CD4-positive, CD25-positive, alpha-beta regulatory T cell (primary cell): ENCODE measurements at places on chromosomes 4 and X.

GRCh38 chrX:45885931-45886330 is 659.3 kb downstream of the ZNF674 start:
- DNase-seq, result no peak

DNA sequence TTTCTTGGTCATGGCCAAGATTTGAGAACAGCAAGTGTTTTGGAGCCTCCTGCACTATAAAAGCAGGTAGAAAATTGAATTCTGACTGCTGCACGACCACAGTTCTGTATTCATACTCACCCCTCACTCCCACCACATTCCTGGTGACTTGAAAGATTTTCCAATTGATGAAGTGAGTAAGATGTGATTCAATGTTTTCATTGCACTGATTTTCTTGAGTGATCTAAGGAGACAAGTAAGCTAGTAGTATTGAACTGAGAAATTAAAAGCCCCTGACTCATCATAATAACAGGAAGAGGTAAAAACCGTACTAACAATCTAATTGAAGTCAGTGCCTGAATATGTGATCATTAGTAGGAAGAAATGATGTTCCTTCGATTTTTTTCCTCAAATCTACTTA is 6.1 kb upstream of the SEC24D start:
- DNase-seq, result no peak

DNA sequence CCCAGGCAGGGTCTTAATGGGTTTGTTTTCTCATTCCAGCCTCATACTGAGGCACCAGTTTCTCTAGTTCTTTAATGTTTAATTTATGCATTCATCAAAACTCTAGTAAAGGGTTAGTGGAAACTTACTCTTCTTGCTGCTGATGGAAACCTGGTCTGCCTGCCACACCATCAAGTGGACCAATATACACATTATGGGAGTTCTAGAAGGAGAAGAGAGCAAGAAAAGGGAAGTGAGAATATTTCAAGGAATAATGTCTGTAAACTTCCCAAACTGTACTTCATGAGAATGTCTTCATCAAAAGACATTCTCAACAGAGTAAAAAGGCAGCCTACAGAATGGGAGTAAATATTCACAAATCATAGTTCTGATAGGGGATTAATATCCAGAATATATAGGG is 20.9 kb upstream of the DHX15 start:
- no peak for DNase-seq

DNA sequence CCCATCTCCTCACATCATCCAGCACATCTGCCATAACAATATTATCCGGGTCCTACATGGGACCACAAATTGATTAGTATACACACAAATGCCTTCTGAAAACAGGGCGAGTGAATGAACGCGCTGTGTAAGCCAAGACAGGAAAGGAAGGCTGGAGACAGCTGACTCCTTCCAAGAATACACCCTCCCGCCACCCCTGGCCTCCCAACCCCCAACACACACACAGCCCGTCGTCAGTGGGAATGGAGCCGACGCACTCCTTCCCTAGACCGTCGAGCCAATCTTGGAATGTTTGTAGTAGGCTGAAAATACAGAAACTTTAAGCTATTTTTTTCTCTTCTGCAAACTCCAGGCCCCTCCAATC is 319 bp upstream of the MAGEH1 start:
- no peak for DNase-seq

- no peak for DNase-seq
Measured at GRCh38 chrX:103773445-103773844, 3.2 kb upstream of the PLP1 start.

DNA sequence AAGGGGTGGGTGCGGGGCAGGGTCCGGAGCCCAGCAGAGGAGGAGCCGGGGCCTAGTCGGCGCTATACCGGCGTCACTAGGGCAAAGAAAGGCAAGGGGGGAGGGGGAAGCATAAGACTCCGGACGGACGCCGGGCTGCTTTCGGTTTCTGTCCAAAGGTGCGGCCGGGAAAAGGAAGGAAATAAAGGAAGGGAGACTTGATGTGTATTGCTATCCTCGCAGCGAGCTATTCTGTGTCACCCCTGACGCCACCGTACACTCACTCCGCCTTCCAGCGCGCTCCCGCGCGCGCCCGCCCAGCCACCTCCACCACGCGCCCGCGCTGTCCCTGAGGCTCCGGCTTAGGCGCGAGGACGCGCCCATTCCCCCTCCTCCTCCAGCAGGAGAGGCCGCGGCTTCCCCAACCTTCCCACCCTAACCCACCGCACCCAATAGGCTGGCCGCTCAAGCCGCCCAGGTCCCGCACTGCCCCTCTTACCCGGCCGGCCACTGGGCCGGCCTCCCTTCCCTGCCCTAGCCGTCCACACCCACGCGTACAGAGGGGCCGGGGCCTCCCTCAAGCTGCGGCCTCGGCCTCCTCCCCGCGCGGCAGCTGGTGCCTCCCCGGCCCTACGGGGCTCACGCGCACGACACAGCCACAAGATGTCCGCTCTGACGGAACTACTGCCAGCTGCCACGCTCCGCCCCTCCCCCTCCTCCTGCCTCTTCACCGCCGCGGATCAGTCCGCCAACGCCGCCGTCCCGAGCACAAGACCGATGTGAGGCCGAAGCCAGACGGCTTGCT is at the start of gene UBE2D3:
UBE2D3 (minus strand) TSS at position 662 of the 784 bp plus-strand sequence. CDS start 1,043 bp downstream, outside the sequence.
- peak; percentile 96 for DNase-seq

- no peak for DNase-seq
Measured at GRCh38 chr4:141637565-141637964, 1.2 kb downstream of the IL15 start.

- no peak for DNase-seq
Measured at GRCh38 chrX:47745416-47745815, 86.4 kb upstream of the UXT start.

- no peak for DNase-seq
Measured at GRCh38 chr4:6546091-6546490, 28.9 kb upstream of the MAN2B2 start.

DNA sequence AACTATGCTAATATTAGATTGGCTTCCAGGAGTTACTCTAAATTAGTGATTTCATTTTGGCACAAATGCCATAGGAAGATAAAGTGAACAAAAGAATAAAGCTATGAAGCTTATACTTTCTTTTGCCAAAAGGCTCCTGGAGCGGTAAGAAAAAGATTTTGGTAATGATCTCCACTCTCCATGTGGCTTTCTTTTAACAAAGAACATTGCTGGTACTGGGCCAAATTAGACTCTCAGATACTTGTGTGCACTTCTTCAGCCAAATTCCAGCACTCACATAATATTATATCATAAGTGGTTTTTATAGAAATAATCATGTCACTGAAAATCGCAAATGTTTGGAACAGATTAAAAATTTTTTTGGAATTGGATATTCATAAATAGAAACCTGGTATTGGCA is 142.4 kb upstream of the FGF13 start:
- DNase-seq, result no peak

DNA sequence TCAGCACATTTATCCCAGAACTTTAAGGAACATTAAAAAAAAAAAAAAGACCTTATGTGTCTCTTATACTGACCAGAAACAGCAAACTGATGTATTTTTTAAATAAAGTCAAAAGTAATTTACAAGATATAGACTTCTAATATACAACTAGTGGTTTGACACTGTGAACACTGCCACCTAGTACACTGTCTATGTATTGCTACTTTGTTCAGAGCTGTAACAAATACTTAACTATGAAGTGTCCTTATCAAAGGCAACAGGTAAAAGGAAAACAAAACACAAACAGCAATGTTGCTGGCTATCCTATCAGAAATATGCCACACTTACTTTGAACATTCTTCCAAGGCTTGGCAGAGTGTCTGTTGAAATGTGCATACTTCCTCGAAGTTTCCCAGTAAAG is 60.4 kb downstream of the CD40LG start:
- DNase-seq, result no peak

GRCh38 chr4:182240161-182241130 is 2.8 kb upstream of the TENM3 start:
- DNase-seq, result no peak

- DNase-seq, result no peak
Measured at GRCh38 chrX:120761810-120762209, 113.9 kb downstream of the CT47B1 start.

DNA sequence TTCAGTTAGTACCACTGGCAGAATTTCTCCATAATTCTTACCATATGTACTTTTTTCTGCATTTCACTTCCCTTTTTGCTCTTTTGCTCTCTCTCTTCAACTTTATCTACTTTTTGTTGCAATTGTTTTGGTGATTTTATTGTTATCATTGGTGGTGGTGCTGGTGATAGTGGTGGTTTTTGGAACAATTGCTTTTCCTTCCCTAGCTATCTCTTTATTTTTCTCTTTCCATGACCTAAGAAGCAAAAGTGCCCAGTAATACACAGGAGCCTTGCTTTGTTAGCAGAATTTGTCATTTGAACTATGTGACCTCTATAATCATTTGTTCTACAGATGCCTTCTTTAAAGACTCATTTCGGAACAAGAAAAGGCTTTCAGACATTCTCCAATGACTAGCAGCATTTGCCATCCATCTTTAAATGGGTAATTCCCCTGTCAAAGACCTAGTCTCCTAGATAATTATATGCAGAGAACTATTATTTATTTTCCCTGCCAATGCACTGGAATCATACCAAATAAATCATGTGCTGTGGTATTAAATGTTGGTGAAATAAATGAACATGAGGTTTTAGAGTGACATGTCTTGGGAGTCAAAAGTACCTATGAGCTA is 154.5 kb downstream of the GASK1B start:
- no peak for DNase-seq

DNA sequence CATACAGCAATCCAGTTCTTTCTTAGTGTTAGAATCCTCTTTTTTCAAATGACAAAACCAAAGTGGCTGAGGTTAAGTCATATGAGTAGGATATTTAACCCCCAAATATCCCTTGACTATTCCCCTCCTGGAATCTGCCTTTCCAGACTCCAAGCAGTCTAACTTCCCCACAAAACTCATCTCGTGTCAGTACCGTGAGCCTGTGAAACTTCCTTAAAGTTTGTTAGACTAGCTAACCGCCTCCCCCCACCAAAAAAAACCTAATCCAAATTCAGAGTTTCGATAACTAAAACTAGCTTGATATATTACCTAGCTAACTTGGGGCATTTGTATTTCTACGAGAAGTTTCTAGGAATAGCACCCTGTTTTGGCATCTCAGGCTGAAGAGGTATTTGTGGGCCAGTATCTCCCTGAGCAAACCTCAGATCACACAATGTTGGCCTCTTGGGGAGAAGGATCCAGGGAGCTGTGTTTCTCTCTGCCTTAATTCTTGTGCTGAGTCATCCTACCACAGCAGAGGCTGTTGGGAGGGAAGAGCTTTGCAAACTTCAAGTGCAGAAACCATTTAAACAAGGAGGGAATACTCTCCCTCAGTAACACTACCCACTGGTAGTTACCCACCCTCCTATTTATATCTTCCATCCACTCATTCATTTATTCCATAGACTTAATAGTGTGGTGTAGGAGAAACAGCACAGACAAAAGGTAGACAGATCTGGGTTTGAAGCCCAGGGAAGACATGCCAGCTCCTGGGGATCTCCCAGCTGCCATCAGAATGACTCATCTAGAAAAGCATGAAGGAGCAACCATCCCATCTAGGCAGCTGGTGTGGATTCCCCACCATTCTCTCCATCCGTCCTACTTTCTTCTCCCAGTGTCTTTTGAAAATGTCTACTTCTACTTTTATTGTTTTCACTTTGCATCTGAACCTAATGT is 39.3 kb upstream of the TXK start:
- no peak for DNase-seq

DNA sequence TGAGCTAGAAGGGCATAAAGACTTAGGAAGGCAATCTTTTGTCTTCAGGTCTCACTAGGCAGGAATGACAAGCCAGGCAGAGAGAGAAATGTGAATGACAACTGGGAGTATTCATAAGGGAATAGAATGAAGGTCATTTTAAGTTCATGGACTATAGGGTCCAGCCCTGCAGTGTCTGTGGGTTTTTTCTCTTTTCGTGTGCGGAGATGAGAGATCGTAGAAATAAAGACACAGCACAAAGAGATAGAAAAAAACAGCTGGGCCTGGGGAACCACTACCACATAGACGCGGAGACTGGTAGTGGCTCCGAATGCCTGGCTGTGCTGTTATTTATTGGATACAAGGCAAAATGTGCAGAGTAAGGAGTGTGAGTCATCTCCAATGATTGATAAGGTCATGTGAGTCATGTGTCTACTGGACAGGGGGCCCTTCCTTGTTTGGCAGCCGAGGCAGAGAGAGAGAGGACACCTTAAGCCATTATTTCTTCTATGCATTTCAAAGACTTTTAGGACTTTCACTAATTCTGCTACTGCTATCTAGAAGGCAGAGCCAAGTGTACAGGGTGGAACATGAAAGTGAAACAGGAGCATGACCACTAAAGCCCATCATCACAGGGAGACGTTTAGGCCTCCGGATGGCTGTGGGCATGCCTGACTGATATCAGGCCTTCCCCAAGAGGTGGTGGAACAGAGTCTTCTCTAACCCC is 921.8 kb upstream of the PCDH10 start:
- no peak for DNase-seq

GRCh38 chr4:64250061-64250460 is 159.2 kb downstream of the TECRL start:
- no peak for DNase-seq

DNA sequence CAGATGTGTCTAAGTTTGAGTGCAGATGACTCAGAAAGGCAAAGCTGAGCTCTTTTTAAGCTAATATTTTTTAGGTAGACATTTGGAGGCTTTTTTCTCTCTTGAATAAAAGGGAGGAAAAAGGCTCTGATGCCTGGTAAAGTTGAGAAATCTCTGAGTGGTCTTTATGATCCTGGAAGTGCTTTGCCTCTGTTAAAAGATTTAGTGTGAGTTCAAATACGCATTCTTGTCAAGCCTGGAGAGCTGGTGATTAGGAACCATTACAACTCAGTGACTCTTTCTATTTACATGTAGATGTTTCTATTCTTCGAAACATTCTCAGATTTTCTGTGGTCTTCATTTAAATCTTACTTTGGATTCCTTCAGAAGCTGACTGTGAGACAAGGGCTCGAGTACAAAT is 143.4 kb upstream of the MED14 start:
- no peak for DNase-seq

GRCh38 chrX:116413273-116413672 is 23.1 kb upstream of the SLC6A14 start:
- no peak for DNase-seq

DNA sequence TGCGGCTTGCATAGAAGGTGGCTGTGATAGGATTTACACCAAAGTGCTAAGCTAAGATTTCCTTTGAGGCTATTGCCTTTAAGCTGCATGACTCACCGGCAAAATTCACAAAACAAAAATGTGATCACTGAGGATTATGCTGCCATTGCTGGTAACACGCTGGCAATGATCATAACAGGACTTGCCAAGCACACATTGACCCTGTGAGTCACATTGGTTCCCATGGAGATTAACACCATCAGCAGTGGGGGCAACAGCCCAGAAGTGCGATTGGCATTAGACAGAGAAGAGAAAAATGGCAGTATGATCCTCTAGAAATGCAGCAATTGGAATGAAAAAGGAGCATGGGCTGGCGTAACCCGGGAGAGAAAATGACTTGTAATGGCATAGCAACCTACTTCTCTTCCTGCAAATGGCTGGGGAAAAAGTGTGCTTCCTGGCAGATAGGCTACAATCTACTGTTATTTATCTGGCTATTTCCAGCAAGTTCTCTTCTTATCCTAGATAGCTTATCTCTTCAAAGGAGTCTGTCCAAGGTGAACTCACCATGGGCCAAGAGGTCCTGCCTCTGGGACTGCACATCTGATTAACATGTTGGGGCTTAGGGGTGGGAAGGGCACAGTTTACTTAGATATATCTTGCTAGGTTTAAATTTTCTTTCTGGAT is 314.2 kb upstream of the IGFBP7 start:
- DNase-seq, result no peak
